Glutamatergic neuron (in vitro differentiated cells): ENCODE measurements at places on chromosomes 6 and 20.
A peak's percentile ranks its signal among the peaks of the same experiment; 100 is the strongest.

- no peak for DNase-seq
Observed at GRCh38 chr6:118856301-118856700, 37.7 kb upstream of the ASF1A start.

DNA sequence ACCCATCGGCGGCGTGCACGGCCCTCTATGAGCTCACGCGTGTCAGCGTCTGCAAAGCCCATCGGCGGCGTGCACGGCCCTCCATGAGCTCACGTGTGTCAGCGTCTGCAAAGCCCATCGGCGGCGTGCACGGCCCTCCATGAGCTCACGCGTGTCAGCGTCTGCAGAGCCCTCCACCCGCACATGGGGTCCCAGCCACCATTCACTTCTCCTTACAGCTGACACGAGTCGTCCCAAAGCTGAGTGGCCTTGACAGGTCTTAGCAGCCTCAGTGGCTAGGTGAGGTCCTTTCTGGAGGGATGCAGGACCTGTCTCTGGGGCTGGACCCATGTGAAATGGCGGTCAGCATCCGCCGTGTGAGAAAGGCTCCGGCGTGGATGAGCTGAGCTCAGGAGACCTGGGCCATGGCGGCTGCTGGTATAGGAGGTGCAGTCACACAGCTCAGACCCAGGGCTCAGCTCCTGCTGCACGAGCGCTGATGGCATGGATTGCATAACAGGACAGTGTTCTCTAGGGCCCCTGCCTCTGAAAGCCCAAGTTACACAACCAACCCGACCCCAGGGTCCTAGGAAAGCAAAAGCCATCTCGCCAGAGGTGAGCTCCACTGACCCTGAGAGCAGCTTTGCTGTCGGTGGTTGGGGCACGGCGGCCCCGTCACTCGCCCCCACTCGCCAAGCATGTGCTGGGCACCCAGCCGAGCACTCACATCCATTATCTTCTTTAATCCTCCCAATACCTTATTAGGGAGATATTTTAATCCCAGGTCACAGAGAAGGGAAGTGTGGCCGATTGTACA lies 38.9 kb downstream of the DLL1 start:
- no peak for DNase-seq

DNA sequence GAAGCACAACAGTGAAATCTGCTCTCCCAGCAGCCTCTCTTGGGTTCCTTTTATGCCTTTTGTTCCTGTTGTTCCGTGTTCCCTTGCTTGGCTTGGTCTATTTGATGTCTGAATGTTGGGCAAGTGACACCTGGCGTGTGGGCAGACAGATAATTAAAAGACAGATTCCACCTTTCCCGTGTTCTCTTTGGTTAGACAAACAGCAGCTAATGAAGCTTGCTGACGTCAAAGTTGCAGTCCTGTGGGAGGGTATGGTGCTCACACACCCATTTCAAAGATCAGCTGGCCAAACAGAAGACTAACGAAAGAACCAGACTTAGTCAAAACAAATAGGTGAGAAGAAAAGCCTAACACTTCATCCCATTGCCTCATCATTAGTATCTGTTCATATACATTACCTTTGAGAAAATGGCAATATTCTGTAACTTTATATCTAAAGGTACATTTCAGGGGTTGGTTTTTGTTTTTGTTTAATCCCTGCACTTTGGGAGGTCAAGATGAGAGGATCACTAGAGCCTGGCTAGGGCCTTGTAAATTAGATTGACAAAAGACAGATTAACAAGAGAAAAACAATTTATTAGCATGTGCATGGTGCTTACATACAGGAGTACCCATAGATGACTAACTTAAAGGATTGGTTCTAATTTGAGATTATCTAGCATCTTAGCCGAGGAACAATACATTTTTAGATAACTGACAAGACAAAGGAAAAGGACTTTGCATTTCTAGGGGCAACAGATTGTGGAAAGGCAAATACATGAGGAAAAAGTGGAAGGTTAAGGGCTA lies 48.9 kb upstream of the TNFRSF21 start:
- DNase-seq, result no peak

- no peak for DNase-seq
Observed at GRCh38 chr20:46630306-46630705, 21.0 kb downstream of the SLC13A3 start.

DNA sequence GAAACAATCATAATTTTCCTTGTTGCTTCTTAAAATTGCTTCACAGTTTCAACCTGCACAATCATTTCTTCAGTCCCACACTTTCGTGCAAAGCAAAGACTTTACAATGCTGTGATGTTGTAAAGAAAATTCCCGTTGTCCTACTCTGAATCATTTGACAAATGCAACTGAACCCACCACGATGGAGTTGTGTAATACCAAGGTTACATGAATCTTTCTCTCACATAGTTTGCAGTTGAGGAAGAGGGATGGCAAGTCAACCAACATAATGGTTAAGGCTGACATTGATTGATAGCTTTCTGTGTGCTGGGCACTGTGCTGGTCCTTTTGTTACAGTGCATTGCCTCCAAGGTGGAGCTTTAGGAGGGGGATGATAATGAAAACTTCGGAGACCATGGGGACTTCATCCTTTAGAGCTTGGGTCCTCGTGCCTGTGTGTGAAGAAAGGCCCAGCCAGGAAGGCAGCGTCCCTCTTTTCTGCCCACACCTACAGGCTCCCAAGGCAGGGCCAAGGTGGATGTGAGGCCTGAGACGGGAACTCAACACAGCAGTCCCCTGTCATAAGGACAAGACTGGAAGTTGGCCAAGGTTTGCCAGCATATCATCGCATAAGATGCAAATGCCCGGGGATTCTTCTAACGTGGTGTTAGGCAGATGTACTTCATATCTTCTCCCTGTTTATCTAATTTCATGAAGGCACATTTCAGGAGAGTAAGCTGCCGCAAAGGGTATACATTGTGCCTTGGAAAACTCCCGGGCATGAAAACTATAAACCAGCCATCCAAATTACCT lies 96.9 kb downstream of the LY86 start:
- no peak for DNase-seq

DNA sequence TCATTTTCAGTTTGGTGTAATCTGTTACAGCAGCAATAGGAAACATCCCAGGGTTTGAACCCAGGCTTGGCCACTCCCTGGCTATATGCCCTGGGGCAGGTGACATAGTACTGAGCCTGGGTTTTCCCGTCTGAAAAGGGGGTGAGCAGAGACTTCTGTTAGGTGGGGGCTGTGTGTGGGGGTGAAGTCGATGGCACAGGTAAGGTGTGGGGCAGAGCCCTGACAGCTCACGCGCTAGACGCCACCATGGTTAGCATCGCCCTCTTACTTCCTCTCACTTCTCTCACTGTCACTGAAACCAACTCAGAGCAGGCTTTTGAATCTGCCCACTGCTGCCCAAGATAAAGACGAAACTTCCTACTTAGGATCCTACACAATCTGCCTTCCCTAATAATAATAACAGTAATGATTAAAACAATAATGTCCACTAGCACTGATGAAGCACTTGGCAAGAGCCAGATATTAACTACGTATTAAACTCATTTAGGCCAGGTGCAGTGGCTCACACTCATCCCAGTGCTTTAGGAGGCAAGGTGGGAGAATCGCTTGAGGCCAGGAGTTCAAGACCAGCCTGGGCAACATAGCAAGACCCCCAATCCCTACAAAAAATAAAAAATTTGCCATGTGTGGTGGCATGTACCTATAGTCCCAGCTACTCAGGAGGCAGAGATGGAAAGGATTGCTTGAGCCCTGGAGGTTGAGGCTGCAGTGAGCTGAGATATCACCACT lies 117.9 kb upstream of the PTPN1 start:
- no peak for DNase-seq

- peak; percentile 39 for DNase-seq
Observed at GRCh38 chr6:75204959-75205775, 686 bp downstream of the COL12A1 start.

DNA sequence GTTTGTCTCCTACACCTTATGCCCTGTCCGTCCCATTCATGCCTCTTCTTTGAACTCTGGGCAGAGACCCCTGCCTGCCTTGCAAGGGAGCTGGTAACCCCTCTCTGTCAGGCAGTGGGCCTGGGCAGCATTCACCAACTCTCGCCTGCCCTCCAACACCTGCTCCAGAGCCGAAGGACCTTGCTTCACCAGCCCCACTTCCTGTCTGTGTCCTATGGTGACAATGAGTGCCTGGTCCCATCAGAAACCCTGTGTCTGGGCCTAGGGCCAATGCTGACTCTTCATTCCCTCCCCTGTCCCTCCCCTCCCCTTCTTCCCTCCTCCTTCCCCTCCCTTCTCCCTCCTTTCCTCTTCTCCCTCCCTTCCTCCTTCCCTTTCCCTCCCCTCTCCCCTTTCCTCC lies 22.8 kb upstream of the PCMTD2 start:
- peak; percentile 8 for DNase-seq

- DNase-seq, result no peak
Observed at GRCh38 chr20:58453391-58453790, 61.8 kb downstream of the APCDD1L start.

DNA sequence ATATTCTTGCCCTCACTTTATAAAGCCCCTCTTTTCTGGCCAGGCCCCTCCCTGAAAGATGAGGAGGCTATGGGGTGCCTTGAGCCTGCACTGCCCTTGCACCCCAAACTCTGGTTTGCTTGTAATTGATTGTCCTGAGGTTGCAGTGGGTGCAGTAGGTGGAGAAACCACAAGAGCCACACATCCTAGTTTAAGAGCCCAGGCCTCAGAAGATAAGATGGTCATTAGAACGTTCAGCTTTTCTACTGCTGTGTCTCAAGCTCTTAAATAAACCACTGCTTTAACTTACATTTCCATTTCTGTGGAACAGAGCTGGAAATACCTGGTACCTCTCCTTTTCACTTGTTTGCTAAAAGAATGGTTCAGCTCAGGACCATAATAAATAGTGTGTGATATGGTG lies 9.0 kb downstream of the MRAP2 start:
- DNase-seq, result no peak

DNA sequence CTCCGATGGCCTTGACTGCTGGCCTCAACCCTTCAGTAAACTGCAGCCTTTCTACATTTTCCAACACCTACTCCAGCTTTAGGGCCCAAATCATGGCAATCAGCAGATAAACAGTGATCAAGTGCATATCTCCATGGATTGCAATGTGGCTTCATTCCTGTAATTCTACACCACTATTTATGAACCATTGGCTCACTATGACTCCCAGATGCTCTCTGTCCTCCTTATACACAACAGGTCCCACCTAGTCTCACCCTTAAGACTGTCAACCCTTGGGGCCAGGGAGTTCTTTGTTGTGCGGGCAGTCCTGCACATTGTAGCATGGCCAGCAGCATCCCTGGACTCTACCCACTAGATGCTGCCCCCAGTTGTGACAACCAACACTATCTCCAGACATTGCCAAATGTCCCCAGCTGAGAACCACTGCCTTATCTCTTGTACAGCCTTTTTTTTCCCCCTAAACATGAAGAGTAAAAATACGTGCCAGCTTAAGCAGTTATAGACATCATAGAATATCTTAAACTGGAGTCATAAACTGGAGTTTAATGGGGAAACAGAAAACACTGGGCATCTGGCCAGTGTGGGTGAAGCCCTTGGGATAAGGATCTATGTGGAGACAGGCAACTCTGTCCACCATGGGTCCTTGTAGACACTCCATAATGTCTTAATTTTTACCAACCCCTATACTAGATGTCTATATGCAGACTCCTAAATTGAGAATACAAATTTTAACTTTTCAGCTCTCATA lies 21.1 kb downstream of the MRPL14 start:
- DNase-seq, result no peak

- DNase-seq, result no peak
Observed at GRCh38 chr20:12203981-12204380, 286.3 kb downstream of the BTBD3 start.

DNA sequence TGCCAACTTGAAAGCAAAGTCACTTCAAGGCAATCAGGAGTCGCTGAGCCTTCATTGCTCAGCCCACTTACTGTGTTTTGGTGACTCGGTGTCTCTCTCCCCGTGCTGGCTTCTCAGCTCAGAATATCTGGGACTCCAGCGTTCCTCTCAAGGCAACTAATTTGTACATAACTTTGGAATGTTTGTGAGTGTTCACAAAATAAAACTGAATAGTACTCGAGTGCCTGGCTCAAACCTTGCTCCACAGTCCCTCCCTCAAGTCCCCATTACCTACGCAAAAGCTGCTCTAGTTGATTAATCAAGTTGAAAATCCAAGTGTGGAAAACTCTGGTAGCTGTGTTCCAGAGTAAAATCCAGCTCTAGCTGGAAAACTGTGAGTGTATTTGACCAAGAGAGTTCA lies 8.6 kb downstream of the IPCEF1 start:
- no peak for DNase-seq

DNA sequence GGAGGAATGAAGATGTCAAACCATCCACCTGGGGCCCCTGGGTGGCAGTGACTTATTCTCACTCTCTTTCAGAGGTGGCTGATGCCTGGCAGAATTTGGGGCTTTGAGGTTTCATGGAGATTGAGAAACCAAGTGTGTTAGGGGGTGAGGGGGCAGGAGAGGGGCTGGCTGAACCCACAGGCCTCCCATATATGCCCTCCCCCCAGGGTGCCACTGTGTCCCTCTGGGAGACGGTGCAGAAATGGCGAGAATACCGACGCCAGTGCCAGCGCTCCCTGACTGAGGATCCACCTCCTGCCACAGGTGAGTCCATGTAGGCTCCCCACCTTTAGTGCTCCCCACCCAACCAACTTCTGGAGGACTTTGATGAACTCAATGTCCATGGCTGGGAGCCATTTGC lies 7.6 kb downstream of the GLP1R start:
- DNase-seq, result no peak

DNA sequence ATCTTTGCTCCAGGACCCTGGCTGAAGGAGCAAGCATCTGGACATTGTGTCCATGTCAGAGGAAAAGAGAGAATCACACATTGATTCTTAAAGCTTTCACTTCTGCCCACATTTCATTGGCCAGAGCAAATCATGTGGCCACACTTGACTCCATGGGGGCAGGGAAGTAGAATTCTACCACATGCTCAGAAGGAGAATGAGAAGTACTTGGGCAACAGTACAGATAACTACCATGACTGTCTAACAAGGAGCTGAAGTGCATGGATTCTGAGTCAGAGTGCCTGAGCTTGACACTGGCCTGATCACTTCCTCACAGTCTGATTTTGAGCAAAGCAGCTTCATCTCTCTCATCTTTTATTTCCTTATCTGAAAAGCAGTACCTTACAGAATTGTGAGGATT lies 38.6 kb downstream of the GHRH start:
- no peak for DNase-seq

GRCh38 chr6:163732479-163732878 lies 318.0 kb downstream of the QKI start:
- DNase-seq, result no peak

DNA sequence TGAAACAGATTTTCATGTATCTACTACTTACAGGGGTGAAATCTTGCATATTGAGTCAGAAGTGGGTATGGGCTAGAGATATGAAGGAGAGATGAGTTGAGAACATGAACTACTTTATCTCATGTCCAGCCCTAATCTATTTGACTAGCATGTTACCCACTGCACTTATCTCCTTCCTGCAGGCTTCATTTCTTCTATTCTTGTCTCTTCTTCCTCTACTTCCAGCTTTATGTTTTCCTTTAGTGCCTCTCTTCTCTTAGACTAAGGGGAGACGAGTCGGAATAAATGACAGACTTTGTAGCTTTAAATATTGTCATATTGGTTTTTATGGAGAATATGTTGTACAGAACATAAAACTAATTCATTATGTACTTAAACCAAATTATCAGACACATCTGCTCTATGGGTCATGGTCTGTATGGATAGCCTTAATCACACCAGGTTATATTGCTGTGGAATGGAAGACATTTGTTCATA lies 5.3 kb downstream of the RAB32 start:
- DNase-seq, result no peak
